ENCODE measurements at places on chromosomes 1 and 21.
A peak's percentile ranks its signal among the peaks of the same experiment; 100 is the strongest.

DNA sequence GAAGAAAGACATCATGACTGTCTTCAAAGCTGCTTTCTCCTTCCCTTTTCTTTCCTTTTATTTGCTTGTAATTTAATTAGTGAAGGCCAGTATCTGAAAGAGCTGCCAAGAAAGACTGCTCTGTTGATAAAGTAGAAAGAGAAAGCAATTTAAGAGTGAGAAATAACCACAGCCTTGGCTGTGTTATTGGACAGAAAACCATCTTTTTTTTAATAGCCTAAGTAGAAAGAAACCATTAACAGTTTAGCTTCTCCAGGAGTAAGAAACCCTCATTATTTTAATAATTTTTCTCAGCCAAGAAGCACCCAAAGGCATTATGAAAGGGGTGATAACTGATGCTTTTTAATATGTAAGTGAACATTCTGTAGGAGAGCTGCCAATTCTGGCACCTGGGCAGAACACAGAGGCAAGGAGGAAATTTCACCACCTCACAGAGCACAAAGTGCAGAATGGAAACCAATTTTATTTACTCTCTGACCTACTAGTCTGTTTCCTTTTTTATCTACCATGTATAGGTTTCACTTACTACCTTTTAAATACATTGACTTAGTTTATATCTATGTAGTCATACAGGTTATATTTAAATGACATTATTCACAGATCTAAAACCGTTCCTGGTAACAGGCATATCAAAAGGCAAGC lies 703.2 kb downstream of the MRPL39 start:
- DNase-seq = no peak

DNA sequence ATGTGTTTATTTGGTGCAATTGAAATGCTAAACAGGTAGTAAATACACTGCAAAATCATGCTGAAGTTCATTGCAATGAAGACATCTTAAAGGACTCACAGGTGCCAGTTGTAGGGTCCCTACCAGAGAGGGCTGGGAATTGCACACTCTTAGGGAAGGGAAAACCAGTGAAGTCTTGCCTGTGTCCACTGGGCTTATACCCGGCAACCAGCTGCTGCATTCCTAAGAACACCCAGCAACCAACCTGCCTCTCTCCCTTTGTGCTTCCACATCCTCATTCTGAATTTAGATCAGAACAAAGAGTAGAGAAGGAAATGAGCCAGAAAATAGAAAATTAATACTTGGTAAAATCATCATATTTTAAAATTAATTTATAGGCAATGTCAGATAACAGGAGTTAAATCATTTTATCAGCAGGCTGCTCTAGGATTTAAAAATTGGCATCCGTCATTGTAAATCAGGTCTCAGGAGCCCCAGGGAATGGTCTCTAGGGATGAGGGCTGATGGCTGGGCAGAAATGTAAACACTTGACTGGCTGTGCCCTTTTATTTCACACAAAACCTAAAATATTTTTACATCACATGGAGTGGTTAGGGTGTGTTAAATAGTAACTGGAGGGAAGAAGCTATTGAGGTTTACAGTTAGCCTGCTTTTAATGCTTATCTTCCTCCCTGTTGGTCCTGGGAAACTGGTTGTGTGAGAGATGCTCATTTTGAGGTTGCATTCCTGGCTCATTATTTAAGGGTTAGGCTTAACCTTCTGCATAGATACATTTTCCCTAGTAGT lies 31.3 kb downstream of the PTGFRN start:
- no peak for DNase-seq

DNA sequence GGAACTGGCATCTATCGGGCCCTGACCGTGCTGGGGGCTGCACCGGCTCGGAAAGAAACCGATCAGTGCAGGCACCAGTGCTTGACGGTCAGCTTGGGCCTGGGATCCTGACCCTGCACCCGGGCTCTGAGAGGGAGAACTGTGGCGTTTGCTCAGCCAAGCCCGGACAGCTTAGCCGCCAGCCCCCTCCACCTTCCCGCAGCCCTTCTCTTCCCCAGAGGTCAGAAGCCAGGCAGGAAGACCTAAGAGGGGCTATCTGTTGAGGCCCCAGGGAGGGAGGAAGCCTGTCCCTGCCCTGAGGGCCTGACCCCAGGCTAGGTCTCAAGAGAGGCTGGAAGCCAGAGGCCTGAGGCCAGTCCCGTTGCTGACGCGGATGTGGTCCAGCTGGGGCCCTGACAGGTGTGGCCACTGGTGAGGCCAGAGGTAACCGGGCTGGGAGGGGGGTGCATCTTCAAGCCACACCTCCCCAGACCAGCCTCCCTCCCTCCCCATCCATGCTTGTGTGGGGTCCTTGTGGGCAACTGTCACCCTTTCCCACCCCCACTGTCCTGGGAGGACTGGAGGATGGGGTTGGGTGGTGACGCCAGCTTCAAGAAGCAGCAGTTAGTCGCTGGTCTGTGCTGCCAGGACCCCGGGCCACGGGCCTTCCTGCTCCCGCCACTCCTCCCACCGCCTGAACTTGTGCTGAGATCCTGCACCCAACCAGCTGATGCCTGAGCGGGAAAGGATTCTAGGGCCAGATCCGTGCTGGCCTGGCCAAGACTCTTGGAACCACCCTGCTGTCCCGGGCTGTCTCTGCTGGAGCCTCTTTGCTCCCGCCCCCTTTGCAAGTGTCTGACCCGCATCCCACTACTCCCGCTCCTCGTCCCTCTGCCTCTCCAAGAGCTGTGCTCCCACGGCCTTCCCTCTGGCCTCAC lies 2.6 kb upstream of the DVL1 start:
- no peak for DNase-seq

- DNase-seq = no peak
These were observed 6.2 kb downstream of the ERO1B start for GRCh38 chr1:236275586-236275985.

- no peak for DNase-seq
These were observed 64.3 kb upstream of the RAVER2 start for GRCh38 chr1:64680599-64680998.

DNA sequence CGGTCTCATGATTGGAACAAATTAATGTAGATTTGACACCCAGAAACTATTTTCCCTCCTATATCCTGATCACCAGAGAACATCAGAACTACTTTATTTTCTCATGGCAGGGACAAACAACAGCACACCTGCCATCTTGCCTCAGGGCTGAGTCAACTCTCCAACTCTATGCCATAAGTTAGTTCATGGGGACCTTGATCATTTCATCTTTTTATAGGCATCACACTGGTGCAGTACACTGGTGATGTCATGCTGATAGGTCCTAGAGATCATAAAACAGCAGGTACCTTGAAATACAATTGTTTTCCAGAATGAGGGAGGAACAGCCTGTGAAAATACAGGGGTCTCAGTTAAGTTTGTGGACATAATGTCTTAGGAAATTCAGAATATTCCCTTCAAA lies 45.8 kb downstream of the EDN2 start:
- DNase-seq = no peak

DNA sequence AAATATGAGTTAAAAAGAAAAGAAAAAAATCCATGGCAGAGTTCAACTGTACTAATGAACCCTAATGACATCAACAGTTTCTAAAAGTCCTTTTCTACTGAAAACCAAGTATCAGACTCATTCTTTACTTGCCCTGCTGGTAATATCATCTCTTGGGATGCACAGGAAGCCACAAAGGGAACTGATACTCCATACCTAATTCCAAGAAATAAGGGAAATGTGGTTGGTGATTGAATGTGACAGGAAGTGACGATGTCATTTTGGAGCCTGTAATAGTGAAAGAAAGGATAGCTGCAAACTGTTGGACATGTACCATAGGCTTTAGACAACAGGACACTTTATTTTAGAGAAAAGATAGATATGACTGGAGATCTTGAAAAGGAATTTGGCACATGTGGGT lies 98.7 kb upstream of the VAV3 start:
- DNase-seq = no peak

DNA sequence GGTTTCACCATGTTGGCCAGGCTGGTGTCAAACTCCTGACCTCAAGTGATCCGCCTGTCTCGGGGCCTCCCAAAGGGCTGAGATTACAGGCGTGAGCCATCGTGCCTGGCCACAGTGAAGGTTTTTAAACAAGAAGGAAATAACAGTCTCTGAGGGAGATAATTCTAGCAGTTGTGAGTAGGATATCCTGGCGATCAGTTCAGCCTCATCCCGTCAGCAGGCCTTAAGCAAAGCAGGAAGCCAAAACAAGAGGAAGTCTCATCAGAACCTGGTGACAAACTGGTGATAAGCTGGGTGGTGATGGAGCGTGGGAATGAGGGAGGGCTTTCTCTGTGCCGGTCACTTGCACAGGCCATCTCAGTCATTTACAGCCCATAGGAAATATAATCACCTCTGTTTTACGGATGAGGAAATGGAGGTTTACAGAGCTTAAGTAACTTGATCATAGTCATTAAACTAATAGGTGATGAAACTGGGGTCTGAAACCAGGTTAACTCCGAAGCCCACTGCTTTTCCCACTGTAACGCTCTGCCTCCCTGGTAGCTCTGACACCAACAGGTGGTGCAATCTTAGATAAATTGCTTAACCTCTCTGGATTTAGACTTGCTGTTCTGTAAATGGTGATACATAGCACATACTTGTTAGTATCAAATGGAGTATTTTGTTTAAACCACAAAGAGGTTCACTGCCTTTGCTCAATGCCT lies 40.8 kb upstream of the A3GALT2 start:
- no peak for DNase-seq

DNA sequence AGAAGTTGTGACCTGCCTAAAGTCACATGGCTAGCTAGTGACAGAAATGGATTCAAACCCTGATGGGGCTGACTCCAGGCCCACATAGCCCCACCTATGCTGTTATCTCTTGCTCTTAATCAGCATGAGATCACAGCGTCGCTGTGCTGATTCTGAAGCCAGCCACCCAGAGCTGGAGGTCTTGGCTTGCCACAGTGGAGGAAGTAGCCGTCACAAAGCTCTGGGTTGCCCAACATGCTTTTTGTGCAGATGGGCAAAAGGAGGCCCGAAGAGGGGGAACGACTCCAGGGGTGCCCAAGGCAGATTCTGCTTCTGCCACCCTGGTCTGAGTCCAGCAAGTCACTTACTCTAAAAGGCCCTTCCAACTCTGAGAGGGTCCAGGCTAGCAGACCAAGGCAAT lies 14.7 kb upstream of the MFSD2A start:
- no peak for DNase-seq

DNA sequence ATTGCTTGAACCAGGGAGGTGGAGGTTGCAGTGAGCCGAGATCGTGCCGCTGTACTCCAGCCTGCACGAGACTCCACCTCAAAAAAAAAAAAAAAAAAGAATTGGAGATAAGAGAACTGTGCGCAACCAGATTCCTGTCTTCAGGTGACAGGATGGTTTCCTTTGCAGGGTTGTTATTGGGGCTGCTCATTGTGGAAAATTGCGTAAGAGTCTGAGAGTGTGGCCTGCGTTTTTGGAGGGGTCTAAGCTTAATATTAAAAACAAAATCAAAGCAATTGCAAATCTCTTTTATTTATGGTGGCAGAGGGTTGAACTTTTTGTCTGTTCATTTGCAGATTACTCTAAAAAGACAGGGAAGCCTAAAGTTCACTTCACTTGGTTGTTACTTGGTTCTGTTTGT lies 36.0 kb upstream of the BCAR3 start:
- DNase-seq = no peak

- no peak for DNase-seq
These were observed 1.6 kb downstream of the DENND2D start for GRCh38 chr1:111198836-111199235.

GRCh38 chr21:45136927-45137611 lies 62.7 kb downstream of the ADARB1 start:
- DNase-seq = peak; percentile 63

DNA sequence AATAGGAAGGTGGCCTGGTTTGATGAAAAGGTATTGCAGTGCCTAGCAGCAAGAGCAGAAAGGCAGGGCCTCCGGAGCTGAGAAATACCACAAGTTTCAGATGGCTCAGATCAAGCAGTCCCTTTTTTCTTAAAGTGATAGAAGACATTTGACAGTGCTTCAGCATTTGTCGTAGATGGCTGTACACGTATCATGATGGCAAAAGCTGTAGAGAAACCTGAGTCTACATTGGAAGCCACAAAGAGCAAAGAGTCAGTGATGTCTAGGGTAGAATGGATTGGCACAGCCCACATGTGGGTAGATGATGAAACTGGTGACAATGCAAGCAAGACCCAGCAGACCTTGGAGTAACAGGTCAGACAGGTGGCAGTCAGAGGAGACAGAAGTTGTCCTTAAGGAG lies 101.3 kb upstream of the ARTN start:
- DNase-seq = no peak

GRCh38 chr1:103509250-103509649 lies 16.2 kb upstream of the RNPC3 start:
- no peak for DNase-seq

DNA sequence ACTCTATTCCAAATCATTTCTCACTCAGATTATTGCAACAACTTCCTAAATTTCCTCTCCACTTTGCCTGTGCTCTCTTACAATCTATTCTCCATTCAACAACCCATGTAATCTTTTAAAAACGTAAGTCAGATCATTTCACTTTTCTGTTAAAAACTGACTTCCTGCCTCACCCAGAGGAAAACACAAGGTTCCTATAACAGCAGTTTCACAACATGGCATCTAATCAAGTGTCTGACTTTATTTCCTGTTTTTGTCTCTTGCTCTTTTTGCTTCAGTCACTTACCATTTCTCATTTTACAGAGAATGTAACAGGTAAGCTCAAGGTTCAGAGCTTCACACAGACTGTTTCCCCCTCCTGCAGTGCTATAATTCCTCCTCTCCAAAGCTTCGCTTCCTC lies 560.7 kb downstream of the LRRIQ3 start:
- no peak for DNase-seq

GRCh38 chr21:45013260-45013841 lies 61.0 kb upstream of the ADARB1 start:
- DNase-seq = peak; percentile 22

DNA sequence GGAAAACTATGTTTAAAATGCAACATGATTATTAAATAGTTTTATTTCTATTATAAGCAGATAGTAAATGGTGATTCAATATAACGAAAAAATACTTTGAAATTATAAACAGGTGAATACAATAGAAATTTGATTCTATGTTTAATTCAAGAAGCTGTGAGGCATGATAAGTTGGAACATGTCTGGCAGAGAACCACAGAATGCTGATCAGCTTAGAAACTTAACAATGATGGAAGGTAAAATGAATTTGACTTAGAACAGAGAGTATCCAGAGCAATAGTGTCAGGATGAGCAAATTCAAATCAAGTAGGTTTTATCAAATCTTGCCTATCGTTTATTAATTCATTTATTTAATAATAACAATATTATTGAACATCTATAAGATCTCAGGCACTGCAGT lies 83.4 kb upstream of the ADGRL4 start:
- no peak for DNase-seq

- no peak for DNase-seq
These were observed 29.0 kb upstream of the CTBS start for GRCh38 chr1:84603223-84603622.

- DNase-seq = no peak
These were observed 9.8 kb upstream of the OR2T1 start for GRCh38 chr1:248393050-248393449.

Measured in activated naive CD8-positive, alpha-beta T cell treated with anti-CD3 and anti-CD28 coated beads, Interleukin-2, amount 10 ng/mL, durations not matched to agents 7 days and 5 days (primary cell).